ENCODE measurements at places on chromosomes 3 and 15. TPM values are rescaled to one million over a fixed set of nuclear protein-coding genes. Genes with fewer than 3 reads are reported as not detected.
A peak's percentile ranks its signal among the peaks of the same experiment; 100 is the strongest.

DNA sequence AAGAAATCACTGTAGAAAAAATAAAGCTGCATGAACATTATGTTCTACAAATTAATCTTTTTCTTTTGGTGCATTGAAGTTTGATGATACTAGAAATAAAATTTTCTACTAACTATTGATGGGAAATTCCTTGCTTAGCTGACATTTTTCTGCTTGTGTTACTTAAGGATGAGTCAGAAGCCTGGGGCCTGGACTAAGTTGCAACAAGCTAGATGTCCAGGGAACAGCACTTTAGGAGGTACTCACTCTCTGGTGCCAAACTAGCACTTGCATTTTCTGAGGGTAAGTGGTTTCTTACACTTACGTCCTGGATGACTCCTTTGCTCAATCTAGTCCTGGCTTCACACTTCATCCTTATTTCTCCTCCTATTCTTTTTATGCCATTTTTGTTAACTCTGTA lies 945.1 kb downstream of the IGSF11 start:
- no peak overlapping the region for H3K27ac ChIP-seq
- H3K27me3 ChIP-seq, result no peaks in the 10 kb centered on the region
- no peak overlapping the region for H3K4me3 ChIP-seq
- no peak for DNase-seq
- H3K4me1 ChIP-seq, result no peaks in the 10 kb centered on the region

DNA sequence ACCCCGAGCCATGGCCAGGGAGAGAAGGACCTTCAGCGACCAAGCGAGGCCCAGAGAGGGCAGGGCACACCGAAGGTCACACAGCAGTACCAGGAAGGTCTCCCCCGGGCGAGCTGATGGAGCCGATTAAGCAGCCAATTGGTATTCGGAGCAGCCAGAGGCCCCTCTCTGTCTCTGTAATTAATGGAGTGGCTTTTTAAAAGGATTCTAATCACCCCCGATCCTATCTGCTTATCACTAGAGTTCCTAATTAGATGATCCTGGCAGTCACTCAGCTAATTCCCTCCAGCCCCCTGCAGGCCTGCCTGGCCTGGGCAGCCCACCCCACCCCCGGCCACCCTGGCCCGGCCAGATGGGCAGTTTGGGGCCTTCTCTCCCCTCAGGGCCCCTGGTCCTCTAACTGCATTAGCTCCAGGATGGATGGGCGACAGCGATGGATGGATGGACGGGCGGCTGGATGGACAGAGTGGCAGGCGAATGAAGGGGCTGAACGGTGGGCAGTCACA lies 1.6 kb upstream of the DNAJB8 start:
- H3K36me3 ChIP-seq, result no peaks in the 10 kb centered on the region
- no peak overlapping the region for H3K27ac ChIP-seq
- H3K4me1 ChIP-seq, result no peaks in the 10 kb centered on the region
- no peak for DNase-seq
- H3K27me3 ChIP-seq, result peaks cover 12% of the 10 kb centered on the region

- H3K27ac ChIP-seq, result no peak overlapping the region
- H3K4me3 ChIP-seq, result no peak overlapping the region
- H3K27me3 ChIP-seq, result no peaks in the 10 kb centered on the region
Observed at GRCh38 chr3:141646760-141647561, 91.1 kb upstream of the RNF7 start.

DNA sequence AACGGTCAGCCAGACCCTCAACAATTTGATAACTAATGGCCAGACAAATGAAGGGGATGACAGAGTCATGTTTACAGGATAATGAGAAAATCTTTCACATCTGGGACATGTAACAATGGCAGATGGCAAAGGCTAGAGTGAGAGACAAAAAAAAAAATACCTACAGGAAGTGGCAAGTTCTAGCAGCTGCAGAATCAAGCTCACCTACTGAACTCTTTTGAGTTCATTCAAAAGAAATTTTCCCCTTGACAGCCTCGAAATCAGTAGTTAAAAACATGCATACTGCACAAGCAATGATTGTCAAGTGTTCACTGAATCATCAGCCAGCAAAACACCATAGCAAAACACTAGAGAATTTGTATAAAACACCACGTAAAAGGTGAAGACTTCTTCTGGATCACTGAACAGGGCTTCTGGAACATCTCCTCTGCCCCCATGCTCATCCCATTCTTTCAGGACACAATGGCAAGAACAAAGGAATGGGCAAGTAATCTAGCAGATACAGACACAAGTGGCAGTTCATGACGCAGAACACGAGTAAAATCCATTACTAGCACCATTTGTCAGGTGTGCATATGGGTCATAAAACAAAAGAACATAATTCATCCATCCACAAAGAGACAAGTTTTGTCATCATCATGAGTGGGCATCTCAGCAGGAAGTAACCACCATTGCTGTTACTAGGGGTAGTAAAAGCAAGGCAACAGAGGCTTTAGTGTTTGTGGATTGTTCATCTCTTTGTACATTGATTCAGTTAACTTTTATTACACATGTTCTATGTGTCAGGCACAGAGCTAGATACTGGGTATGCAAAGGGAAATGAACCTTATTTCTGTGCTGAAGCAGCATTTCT lies 13.8 kb upstream of the KCNMB2 start:
- H3K36me3 ChIP-seq, result no peaks in the 10 kb centered on the region
- H3K27me3 ChIP-seq, result no peaks in the 10 kb centered on the region
- H3K4me3 ChIP-seq, result no peak overlapping the region
- H3K4me1 ChIP-seq, result no peaks in the 10 kb centered on the region
- no peak for DNase-seq

DNA sequence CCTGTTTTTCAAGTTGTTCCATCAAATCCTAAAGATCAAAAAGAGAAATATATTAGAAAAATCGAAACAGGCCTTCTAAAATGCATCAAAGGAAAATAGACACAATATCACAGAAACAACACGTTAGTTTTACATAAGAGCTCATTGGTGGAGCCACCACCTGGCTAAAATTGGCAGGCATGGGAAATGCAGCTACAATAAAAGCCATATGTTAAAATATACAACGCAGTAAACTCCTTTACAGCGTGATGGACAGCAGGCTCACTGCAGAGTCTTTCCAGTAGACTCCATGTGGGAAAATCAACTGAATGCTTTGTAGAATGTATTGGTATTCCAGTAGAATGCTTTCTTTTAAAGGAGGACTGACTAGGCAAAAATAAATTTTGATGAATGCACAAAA lies 40.9 kb upstream of the MYO5C start:
- no peak overlapping the region for H3K4me3 ChIP-seq
- no peak overlapping the region for H3K27ac ChIP-seq
- H3K27me3 ChIP-seq, result no peaks in the 10 kb centered on the region
- H3K36me3 ChIP-seq, result no peaks in the 10 kb centered on the region
- no peaks in the 10 kb centered on the region for H3K4me1 ChIP-seq
- peak; percentile 38 for DNase-seq

DNA sequence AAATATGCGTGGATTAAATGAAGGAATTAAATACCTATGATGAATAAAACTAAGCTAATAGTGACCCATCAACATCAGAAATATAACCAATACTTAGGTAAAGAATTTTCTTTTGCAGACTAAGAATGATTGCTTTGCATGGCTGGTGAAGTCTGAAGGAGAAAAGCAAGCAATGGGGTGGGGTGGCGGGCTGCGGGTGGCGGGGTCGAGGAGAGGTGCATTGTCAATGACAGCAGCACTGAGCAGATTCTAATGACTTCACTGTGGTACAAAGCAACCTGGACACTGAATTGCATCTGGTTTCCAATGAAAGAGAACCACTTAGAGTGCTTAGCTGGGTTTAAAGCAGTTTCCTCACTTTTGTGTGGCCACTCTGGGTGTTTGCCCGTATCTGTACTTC lies 171.5 kb upstream of the IL12A start:
- no peak for DNase-seq
- H3K36me3 ChIP-seq, result no peaks in the 10 kb centered on the region
- peaks cover 6% of the 10 kb centered on the region for H3K4me1 ChIP-seq

GRCh38 chr3:60737633-60738399 lies 513.4 kb downstream of the FHIT start:
- H3K36me3 ChIP-seq, result no peaks in the 10 kb centered on the region
- no peaks in the 10 kb centered on the region for H3K4me1 ChIP-seq
- H3K27me3 ChIP-seq, result no peaks in the 10 kb centered on the region
- no peak overlapping the region for H3K4me3 ChIP-seq
- no peak for DNase-seq

The IGSF10 gene
- 2.4 TPM for total RNA-seq

The CLK3 gene
- 420 TPM for total RNA-seq

All from transverse colon (tissue), 4 donors.